Naive B cell (primary cell): ENCODE measurements at places on chromosomes 3 and 15. TPM values are rescaled to one million over a fixed set of nuclear protein-coding genes. Genes with fewer than 3 reads are reported as not detected.

FGF12 gene
- not detected for polyA plus RNA-seq

GRCh38 chr3:61575893-61576292 is 14.5 kb downstream of the PTPRG start:
- no peak overlapping the region for H3K4me3 ChIP-seq
- no peaks in the 10 kb centered on the region for H3K27me3 ChIP-seq
- H3K36me3 ChIP-seq: no peaks in the 10 kb centered on the region
- no peak overlapping the region for H3K27ac ChIP-seq
- no peak for DNase-seq

- no peak overlapping the region for H3K4me3 ChIP-seq
- no peaks in the 10 kb centered on the region for H3K4me1 ChIP-seq
- no peak for DNase-seq
- H3K27me3 ChIP-seq: no peaks in the 10 kb centered on the region
- H3K27ac ChIP-seq: peak overlapping the region; percentile 37
- H3K36me3 ChIP-seq: no peaks in the 10 kb centered on the region
Measured at GRCh38 chr15:26113296-26113695, 250.2 kb upstream of the ATP10A start.

FILIP1L gene
- not detected for polyA plus RNA-seq

GRCh38 chr3:11832981-11833905 is 13.4 kb downstream of the TAMM41 start:
- peaks cover 31% of the 10 kb centered on the region for H3K36me3 ChIP-seq
- DNase-seq: no peak
- H3K27me3 ChIP-seq: no peaks in the 10 kb centered on the region
- H3K27ac ChIP-seq: no peak overlapping the region

- DNase-seq: no peak
- H3K4me1 ChIP-seq: peaks cover 20% of the 10 kb centered on the region
- no peak overlapping the region for H3K27ac ChIP-seq
- no peaks in the 10 kb centered on the region for H3K27me3 ChIP-seq
Measured at GRCh38 chr3:188104050-188104449, 49.9 kb upstream of the LPP start.

TRH gene
- polyA plus RNA-seq: not detected

- H3K27me3 ChIP-seq: no peaks in the 10 kb centered on the region
- DNase-seq: no peak
- no peak overlapping the region for H3K27ac ChIP-seq
- no peak overlapping the region for H3K4me3 ChIP-seq
Measured at GRCh38 chr3:106610362-106610959, 741.6 kb upstream of the CBLB start.

- no peaks in the 10 kb centered on the region for H3K36me3 ChIP-seq
- H3K4me3 ChIP-seq: no peak overlapping the region
- peaks cover 14% of the 10 kb centered on the region for H3K27me3 ChIP-seq
- DNase-seq: no peak
- no peak overlapping the region for H3K27ac ChIP-seq
Measured at GRCh38 chr3:56488812-56489600, 20.7 kb upstream of the ERC2 start.

GRCh38 chr15:64843991-64844390 is 2.3 kb downstream of the PLEKHO2 start:
- no peaks in the 10 kb centered on the region for H3K36me3 ChIP-seq
- no peak for DNase-seq
- H3K27ac ChIP-seq: peak overlapping the region; percentile 64
- no peaks in the 10 kb centered on the region for H3K27me3 ChIP-seq
